SJSA1 (cell line): ENCODE measurements at places on chromosomes 4 and X. TPM values are rescaled to one million over a fixed set of nuclear protein-coding genes. Genes with fewer than 3 reads are reported as not detected.

The SLC6A14 gene
- total RNA-seq, result not detected in 2 replicates

GRCh38 chr4:44629280-44629866, 22.1 kb downstream of the YIPF7 start:
- H3K27ac ChIP-seq, result no peak overlapping the region
- no peaks in the 10 kb centered on the region for H3K27me3 ChIP-seq
- H3K4me3 ChIP-seq, result no peak overlapping the region
- no peak for DNase-seq
- no peaks in the 10 kb centered on the region for H3K36me3 ChIP-seq

DNA sequence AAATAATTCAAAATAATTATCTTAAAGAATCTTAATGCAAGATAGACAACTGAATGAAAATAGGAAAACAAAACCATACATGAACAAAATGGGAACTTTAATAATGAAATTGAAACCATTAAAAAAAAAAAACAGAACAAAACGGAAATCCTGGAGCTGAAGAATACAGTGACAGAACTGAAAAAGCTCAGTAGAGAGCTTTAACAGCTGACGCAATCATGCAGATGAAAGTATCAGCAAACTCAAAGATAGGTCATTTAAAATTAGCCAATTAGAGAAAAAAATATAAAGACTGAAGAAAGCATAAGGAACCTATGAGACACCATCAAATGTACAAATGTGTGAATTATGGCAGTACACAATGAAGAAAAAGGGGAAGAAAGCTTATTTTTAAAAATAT, 18.8 kb downstream of the SLC25A31 start:
- no peak overlapping the region for H3K4me3 ChIP-seq
- H3K36me3 ChIP-seq, result no peaks in the 10 kb centered on the region
- no peak for DNase-seq
- no peaks in the 10 kb centered on the region for H3K4me1 ChIP-seq
- no peak overlapping the region for H3K27ac ChIP-seq

The PRR32 gene
- total RNA-seq, result not detected in 2 replicates

DNA sequence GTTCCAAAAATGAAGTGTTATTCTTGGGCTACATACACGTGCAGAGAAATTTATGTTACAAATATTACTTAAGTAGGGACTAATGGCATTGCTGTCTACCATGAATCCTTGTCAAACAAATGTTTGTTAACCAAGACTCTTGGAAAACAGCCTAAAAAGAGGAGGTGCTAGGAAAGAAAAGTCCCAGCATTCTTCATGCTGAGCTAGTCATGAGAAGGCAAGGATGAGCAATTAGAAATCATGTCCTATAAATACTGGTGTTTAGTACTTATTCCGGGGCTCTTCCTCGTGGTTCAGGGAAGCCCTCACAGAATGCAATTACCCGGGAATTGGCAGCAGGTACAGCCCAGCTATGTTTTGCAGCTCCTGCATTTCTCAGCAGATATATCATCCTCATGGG, 378.1 kb upstream of the FTHL17 start:
- no peak for DNase-seq
- no peaks in the 10 kb centered on the region for H3K27me3 ChIP-seq
- no peak overlapping the region for H3K27ac ChIP-seq
- H3K36me3 ChIP-seq, result no peaks in the 10 kb centered on the region
- H3K4me1 ChIP-seq, result no peaks in the 10 kb centered on the region

DNA sequence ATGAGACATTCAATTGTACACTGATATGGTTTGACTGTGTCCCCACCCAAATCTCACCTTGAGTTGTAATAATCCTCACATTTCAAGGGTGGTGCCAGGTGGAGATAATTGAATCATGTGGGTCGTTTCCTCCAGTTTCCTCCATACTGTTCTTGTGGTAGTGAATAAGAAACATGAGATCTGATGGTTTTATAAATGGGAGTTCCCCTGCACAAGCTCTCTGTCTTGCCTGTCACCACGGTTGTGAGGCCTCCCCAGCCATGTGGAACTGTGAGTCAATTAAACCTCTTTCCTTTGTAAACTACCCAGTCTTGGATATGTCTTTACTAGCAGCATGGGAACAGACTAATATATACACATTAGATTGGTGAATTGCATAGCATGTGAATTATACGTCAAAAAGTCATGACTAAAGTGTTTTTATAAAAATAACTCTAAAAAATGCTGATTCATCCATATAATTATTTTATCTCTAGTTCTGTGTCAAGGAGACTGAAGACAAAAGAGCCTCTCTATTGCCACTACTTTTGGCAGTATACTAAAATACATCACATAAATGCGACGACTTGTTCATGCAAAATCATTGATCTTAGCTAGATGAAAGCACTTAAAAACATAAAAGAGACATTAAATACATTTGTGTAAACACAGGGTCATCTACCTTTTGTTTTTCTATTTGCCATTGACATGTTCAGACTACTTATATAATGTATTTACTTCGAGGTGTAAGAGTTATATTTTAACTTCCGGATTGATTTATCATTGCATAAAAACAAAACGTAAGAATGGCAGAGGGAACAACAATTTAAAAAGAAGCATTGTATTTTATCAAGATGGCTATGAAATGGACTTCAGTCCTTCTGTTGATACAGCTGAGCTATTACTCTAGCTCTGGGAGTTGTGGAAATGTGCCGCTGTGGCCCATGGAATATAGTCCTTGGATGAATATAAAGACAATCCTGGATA, 50.1 kb downstream of the YTHDC1 start:
- H3K4me1 ChIP-seq, result no peaks in the 10 kb centered on the region
- no peak for DNase-seq
- no peak overlapping the region for H3K4me3 ChIP-seq
- H3K27ac ChIP-seq, result no peak overlapping the region

- no peak overlapping the region for H3K27ac ChIP-seq
- no peaks in the 10 kb centered on the region; the same call in 1 of the 2 replicates for H3K27me3 ChIP-seq
- DNase-seq, result no peak
- no peaks in the 10 kb centered on the region for H3K36me3 ChIP-seq
Measured at GRCh38 chr4:104593019-104593418, 98.3 kb upstream of the CXXC4 start.

DNA sequence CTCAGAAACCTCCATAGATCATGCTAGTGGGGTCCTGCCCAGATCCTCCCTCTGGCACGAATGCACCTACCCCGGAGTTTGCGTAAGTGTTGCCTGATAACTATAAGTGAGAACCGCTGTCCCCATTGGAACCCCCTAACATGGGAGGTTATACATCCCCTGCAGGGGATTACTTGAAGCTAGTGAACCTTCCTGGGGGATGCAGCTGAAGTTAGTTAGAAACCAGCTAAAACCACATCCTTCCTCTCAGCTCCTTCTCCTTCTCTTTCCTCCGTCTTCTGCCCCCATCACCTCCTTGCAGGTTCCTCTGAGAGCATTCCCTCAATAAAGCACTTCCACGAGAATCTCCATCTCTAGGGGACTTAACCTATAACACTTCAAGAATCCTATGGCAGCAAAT, 95.0 kb downstream of the ZNF827 start:
- H3K4me3 ChIP-seq, result no peak overlapping the region
- no peaks in the 10 kb centered on the region for H3K27me3 ChIP-seq
- H3K4me1 ChIP-seq, result no peaks in the 10 kb centered on the region
- no peak for DNase-seq
- no peak overlapping the region for H3K27ac ChIP-seq

The LRCH2 gene
- total RNA-seq, result 0.03 and 0.89 TPM in 2 replicates

The SH3D19 gene
- 5.1 and 6.9 TPM in 2 replicates for total RNA-seq

GRCh38 chr4:128390475-128390996, 102.9 kb upstream of the PGRMC2 start:
- no peak overlapping the region for H3K27ac ChIP-seq
- no peak overlapping the region for H3K4me3 ChIP-seq
- H3K27me3 ChIP-seq, result no peaks in the 10 kb centered on the region

The FRMPD4 gene
- total RNA-seq, result 0.03 and 0.09 TPM in 2 replicates

GRCh38 chrX:141989815-141990214, 86.1 kb downstream of the MAGEC1 start:
- no peaks in the 10 kb centered on the region for H3K36me3 ChIP-seq
- DNase-seq, result no peak
- no peaks in the 10 kb centered on the region for H3K4me1 ChIP-seq
- H3K27me3 ChIP-seq, result no peaks in the 10 kb centered on the region
- H3K4me3 ChIP-seq, result no peak overlapping the region
- H3K27ac ChIP-seq, result no peak overlapping the region

- no peak overlapping the region for H3K27ac ChIP-seq
- no peak overlapping the region for H3K4me3 ChIP-seq
- no peak for DNase-seq
- H3K36me3 ChIP-seq, result no peaks in the 10 kb centered on the region
- no peaks in the 10 kb centered on the region for H3K4me1 ChIP-seq
- H3K27me3 ChIP-seq, result no peaks in the 10 kb centered on the region
Measured at GRCh38 chrX:50881028-50881427, 29.5 kb upstream of the BMP15 start.

DNA sequence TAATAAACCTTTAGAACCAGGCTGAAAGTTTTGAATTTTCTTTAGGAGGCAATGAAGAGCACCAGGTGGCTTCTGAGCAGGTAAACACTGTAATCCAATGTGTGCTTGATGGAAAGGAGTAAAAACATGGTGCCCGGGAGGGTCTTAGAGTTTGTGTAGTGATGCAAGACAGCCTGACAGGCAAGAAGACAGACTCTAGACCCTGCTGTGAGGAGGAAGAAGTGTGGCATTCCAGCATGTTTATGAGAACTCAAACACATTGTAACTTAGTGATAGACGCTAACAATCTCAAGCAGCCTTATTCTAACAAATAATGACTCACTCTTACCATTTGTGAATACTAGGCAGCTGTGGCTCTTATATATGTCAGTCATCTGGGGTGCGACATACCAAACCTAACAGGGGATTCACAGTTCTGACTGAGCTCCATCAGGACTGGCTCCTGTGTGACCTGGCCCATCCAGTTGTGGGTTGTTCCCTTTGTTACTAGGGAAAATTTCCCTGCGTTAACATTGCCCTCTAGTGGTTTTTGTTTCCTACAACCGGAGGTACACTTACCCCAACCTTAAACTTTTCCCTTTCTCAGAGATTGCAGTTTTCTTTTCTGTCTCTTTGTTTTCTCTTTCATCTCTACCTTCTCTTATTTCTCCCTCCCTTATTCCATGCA, 53.8 kb downstream of the VSIG4 start:
- H3K27me3 ChIP-seq, result no peaks in the 10 kb centered on the region
- DNase-seq, result no peak
- no peak overlapping the region for H3K4me3 ChIP-seq

- no peak overlapping the region for H3K4me3 ChIP-seq
- H3K4me1 ChIP-seq, result no peaks in the 10 kb centered on the region
- H3K27ac ChIP-seq, result no peak overlapping the region
- no peaks in the 10 kb centered on the region for H3K27me3 ChIP-seq
- no peaks in the 10 kb centered on the region for H3K36me3 ChIP-seq
- DNase-seq, result no peak
Measured at GRCh38 chr4:151555151-151555945, 146.4 kb downstream of the FHIP1A start.

The SMIM10L2A gene
- total RNA-seq, result not detected in 2 replicates

GRCh38 chrX:69285401-69285877, 120.2 kb upstream of the PJA1 start:
- no peaks in the 10 kb centered on the region for H3K4me1 ChIP-seq
- no peak overlapping the region for H3K27ac ChIP-seq
- DNase-seq, result no peak
- no peak overlapping the region; the same call in 1 of the 2 replicates for H3K4me3 ChIP-seq

DNA sequence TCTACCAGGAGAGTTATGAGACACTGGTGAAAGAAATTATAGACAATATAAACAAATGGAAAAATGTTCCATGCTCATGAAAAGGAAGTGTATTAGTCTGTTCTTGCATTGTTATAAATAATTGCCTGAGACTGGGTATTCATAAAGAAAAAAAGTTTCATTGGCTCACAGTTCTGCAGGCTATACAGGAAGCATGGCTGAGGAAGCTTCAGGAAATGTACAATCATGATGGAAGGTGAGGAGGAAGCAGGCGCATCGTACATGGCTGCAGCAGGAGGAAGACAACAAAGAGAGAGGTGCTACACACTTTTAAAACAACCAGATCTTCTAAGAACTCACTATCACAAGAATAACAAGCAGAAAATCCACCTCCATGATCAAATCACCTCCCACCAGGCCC, 184.3 kb downstream of the NPNT start:
- no peak overlapping the region for H3K27ac ChIP-seq
- H3K27me3 ChIP-seq, result no peaks in the 10 kb centered on the region
- no peaks in the 10 kb centered on the region for H3K36me3 ChIP-seq
- no peak for DNase-seq
- no peak overlapping the region for H3K4me3 ChIP-seq

- no peaks in the 10 kb centered on the region for H3K36me3 ChIP-seq
- no peak overlapping the region for H3K27ac ChIP-seq
- H3K27me3 ChIP-seq, result no peaks in the 10 kb centered on the region; the same call in 1 of the 2 replicates
Measured at GRCh38 chr4:80911458-80911857, 119.0 kb upstream of the BMP3 start.

- H3K27me3 ChIP-seq, result no peaks in the 10 kb centered on the region
- no peaks in the 10 kb centered on the region for H3K4me1 ChIP-seq
- DNase-seq, result no peak
- no peak overlapping the region for H3K27ac ChIP-seq
- H3K4me3 ChIP-seq, result no peak overlapping the region
Measured at GRCh38 chr4:142557239-142557801, 288.8 kb downstream of the INPP4B start.

The FOXO4 gene
- total RNA-seq, result not detected in 2 replicates

DNA sequence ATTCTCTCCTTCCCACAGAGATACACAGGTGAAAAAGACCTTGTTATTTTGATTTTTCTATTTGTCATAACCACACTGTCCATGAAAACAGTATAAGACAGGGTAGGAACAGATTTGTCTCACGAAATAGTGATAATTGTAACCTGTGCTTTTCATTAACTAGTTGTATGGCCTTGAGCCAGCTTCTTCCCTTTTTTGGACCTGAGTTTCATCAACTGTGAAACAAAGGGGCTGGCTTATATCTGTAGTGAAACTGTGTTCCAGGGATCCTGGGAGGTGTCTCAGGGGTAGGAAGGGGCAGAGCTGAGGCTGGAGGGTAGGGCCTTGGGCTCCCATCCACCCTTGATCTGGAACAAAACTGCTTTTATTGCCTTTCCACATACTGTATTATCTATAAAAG, 50.9 kb downstream of the MED28 start:
- no peak for DNase-seq
- no peak overlapping the region for H3K4me3 ChIP-seq
- no peaks in the 10 kb centered on the region for H3K27me3 ChIP-seq
- H3K36me3 ChIP-seq, result no peaks in the 10 kb centered on the region
- no peaks in the 10 kb centered on the region for H3K4me1 ChIP-seq

DNA sequence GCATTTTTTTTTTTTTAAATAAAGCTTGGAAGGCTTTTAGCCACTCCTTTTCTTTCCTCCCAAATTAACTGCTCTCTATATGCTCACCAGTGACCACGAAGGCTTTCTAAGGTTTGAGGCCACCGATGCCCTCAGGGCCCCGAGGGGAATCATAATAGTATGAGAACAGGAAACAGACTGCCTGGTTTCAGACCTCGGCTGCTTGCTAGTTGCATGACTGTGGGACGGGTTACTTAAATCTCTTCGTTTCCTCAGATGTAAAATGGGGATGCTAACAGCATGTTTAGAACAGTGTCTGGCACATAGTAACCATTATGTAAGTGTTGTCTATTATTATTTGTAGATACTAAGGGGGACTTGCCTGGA, 3.6 kb downstream of the LINC00632 start:
- H3K4me1 ChIP-seq, result no peaks in the 10 kb centered on the region
- H3K27ac ChIP-seq, result no peak overlapping the region
- H3K36me3 ChIP-seq, result no peaks in the 10 kb centered on the region
- H3K4me3 ChIP-seq, result no peak overlapping the region
- DNase-seq, result no peak

The ZMAT1 gene
- total RNA-seq, result 0.08 TPM in 1 of 2 replicates, not detected in the other

The ATOH1 gene
- total RNA-seq, result not detected in 2 replicates

GRCh38 chrX:66176134-66176533, 12.1 kb downstream of the HEPH start:
- H3K4me3 ChIP-seq, result no peak overlapping the region
- no peaks in the 10 kb centered on the region for H3K27me3 ChIP-seq
- no peak for DNase-seq
- no peaks in the 10 kb centered on the region for H3K4me1 ChIP-seq
- H3K27ac ChIP-seq, result no peak overlapping the region
- no peaks in the 10 kb centered on the region for H3K36me3 ChIP-seq
